ENCODE measurements at places on chromosomes 6 and 20.

- no peak for DNase-seq
These were observed 217.5 kb downstream of the TINAG start for GRCh38 chr6:54525731-54526130.

DNA sequence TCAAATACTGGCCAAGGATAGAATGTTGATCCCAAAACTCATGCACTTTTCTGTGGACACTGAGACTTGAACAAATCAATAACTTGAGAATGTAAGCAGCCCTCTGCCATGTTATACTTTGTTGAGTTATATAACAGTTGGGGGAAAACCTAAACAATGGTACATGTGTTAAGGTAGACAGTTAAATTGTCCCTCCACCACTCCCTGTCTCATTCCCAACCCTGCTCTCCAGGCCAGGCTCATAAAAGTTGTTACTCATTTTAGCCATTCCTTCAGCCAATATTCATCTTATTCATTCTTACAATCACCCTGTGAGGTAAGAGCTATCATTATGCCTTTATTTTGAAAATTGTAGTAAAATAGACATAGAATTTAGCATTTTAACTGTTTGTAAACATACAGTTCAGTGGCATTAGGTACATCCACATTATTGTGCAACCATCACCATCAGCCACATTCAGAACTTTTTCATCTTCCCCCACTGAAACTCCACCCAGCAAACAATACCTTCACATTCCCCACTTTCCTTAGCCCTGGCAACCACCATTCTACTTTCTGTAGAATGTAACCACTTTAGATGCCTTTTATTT, 38.2 kb upstream of the IER3 start:
- no peak for DNase-seq

- DNase-seq: no peak
These were observed 59.3 kb upstream of the SPTLC3 start for GRCh38 chr20:12949429-12949980.

GRCh38 chr6:36955671-36956445, 1.3 kb downstream of the PI16 start:
- no peak for DNase-seq

DNA sequence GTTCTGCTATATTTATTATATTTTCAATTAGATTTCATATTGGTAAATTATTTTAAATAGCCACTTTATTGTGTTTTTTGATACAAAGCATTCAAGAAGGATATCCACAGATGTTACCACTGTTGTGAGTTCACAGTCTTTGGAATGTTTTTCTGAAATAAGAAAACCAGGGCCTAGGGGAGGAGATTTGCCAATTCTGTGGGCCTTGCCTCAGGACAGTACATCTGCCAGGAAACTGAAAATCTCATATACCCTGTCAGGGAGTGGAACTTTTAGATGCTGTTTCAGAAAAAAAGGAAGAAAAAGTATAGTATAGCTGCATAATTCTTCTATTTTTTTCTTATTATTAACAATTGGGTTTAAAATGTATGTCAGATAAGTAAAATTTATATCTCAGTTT, 995.9 kb upstream of the ADGRB3 start:
- DNase-seq: no peak

DNA sequence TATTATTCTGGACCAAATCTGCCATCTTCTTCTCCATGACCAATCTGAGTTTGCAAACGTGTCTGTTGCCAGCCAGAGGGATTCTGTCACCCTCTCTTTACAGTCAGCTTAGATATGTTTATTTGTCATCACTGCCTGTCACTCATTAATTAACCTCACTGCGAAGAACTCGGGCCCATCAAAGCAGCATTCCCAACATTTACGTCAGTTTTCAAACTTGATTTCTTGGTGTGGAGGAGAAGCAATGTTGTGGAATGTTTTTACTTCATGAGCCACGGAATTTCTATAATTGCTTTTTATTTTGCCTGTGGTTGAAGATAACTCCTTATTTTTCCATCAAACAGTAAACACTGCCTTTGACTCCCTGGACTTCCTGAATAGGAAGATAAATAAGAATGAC, 91.8 kb upstream of the CNKSR3 start:
- DNase-seq: no peak

All from CD4-positive, alpha-beta T cell treated with Interleukin-17A for 1 hour (primary cell).